Stimulated activated CD4-positive, alpha-beta T cell treated with anti-CD3 and anti-CD28 coated beads, TNF-alpha, amount 100 ng/mL, for 4 hours (primary cell): ENCODE measurements at places on chromosomes 1 and 21.

DNA sequence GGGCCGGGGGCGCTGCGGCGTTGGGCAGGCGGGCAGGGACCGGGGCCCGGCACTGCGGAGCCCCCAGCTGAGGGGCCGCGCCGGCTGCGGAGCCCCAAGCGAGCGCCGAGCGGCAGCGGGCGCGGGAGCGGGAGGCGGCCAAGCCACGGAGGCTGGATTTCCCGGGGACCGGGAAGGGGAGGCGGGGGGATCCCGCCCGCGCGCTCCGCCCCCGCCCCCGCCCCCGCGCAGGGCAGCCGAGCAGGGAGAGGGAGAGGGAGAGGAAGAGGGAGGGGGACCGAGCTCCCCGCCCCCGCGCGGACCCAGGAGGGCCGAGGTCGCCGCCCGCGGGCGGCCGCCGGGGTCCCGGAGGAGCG is at the start of gene DLGAP3:
Gene DLGAP3, minus strand, starts transcription at position 154 of the 356 bp plus-strand sequence. CDS start 24,267 bp downstream, outside the sequence.
- DNase-seq, result no peak

DNA sequence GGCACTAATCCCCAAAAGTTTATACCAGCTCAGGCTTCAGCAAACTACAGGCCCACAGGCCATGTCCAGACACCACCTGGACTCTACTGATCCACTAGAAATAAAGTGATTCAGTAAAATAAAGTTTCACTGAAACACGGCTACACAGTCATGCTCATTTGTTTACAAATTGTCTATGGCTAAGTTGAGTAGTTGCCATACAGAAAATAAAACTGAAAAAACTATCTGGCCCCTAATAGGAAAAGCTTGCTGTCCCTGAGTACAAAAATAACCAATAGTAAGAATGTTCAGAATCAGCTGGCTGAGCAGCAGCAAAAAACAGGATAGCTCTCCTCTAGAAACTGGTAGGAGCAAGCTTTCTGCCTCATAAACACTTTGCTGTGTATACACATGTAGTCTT is 221.5 kb downstream of the RERE start:
- DNase-seq, result no peak

DNA sequence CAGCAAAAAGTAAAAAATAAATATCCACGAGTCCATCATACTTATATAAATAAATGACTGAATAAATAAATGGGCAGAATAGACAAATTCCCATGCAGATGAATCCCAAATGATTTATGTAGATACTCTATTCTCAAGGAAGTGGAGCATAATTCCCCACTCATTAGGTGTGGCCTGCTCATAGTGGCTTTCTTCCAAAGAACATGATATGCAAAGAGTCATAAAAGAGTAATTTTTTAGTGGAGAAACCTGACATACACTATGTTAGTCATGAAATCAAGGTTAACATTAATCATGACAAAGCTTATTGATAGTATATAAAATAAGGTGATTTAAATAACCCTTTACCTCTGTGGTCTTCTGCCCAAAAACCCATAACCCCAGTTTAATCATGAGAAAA is 298.9 kb downstream of the DPYD start:
- no peak for DNase-seq

DNA sequence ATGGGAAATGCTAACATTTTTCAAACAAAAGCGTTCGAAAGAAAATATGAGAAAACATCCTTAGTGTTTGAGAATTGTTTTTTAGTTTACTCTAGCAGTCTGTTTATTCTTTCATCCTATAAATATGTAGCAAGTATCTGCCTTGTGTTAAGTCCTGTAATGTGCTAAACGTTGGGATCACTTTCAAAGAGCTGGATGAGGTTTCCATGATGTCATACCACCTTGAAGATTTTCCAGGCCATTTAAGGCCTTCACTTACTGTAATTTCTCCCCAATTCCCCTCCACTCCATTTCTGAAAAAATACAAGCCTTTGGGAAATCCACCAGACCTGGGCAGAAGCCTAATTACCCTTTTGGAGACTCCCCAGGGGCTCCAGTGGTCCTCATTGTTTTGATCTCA is 24.2 kb upstream of the CTBS start:
- DNase-seq, result no peak

DNA sequence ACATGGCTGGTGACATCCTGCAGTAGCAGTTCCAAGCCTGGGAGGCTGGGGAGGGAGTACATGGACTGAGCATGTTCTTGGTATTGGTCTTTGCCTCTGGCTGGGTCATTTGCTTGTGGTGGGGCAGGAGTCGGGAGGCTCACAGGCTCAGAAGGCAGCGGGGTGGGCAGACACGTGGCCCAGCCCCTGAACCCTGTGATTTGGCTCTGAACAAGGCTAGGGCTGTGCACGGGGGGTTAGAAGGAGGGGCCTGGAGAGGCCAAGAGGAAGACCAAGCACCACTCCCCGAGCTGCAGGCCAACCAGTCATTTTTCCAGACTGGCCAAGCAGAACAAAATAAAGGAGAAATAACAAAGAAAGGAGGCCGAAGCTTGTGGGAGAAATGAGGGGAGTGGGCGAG is 9.7 kb upstream of the PRELP start:
- no peak for DNase-seq

DNA sequence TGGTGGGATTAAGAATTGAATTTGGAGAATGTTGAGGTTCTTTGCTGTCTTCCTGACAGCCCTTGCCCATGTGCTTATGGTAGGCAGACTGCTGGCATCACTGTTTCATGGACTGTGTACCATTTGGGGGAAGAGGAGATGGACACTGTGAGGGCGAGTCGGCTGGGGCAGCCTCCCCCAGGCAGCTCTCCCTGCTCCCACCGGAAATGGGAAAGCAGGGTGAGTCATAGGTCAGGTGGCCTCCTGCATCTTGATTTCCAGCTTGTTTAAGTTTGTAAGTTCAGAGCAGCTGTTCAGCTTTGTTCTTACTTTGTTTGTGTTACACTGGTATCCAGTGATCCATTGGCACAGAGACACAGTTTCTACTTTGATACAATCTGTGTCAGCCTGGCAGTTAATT is 87.2 kb upstream of the CNIH3 start:
- DNase-seq, result no peak

DNA sequence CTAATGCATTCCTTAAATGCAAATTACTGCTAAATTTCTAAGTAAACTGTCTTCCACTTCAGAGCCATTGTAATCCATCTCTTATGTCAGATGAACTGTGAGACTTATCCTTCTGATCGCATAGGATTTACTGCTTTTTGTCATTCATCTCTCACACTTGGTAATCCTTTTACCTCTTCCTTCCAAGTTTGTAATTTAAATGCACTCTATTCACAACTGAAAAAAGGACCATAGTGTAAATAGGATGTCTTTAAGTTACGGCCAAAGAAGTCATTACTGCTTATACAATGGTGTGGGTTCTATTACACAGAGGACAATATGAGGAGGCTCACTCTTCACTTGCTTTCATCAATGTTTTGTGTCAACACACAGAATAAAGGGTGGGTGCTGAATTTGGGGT is 393.3 kb downstream of the PTBP2 start:
- no peak for DNase-seq

DNA sequence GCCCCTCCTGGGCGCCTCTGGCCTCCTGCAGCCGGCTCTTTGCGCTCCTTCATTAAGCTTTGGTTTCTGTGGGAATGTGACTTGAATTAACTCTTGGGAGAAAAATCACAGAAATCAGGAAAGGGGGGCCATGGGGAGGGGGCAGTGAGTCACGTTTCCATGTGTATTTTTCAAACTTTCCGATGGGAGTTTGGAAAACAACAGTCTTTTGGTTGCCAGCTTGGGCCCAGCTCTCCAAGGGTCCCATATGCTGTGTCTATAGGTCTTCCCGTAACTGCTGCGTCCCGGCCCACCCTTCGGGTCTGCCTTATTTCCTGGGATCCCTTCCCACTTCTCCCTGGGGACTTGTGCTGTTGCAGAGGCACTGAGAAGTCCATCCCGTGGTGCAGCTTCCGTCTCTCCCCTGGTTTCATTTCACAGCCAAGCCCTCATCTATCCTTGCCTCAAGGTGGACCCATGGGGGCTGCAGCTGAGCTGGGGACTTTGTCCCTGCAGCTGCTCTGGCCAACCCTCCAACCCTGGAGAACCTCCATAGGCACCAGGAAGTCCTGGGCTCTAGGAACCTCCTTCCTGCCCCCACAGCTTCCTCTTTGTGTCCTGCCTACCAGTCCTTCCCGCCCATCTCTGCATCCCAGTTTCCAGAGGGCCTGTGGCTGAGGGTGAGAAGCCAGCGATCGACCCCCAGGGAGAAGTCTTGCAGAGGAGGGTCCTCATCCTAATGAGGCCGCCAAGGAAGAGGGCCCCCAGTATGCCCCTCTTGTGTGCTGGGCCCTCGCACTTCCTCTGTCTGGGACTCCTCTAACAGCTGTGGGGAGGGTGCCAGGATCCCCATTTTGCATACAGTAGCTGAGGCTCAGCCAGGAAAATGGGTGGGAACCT is 11.6 kb upstream of the LMNA start:
- DNase-seq, result no peak

- no peak for DNase-seq
Observed at GRCh38 chr1:52633291-52633754, 355 bp downstream of the SHISAL2A start.

DNA sequence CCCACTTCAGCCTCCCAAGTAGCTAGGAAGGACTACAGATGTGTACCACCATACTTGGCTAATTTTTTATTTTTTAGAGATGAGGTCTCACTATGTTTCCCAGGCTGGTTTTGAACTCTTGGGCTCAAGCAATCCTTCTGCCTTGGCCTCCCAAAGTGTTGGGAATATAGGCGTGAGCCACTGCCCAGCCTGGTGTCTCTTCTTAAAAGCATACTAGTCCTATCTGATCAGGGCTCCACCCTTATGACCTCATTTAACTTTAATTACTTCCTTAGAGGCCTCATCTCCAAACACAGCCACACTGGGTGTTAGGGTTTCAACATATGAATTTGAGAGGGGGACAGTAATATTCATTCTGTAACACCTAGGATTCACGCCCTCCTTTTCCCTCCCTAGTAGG is 130.9 kb downstream of the GLIS1 start:
- no peak for DNase-seq

DNA sequence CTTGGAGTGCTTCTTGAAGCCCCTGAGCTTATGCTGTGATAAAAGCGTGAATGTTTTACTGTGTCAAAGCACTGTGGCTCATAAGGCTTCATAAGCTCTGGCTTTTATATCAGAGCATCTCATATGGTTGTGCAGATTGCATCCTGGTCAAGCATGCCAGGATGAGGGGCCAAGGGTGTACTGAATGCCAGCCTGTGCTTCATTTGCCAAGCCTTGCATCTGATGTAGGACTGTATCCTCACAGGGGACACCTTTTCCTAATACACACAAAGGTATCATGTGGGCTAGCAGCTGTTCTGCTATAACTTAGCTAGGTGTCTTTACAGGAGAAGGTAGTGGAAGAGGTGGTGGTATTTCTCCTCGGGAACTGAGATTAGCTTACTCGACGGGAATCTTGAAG is 134.7 kb downstream of the ST6GALNAC3 start:
- no peak for DNase-seq

GRCh38 chr21:45885597-45885929 is 96.0 kb upstream of the COL6A1 start:
- DNase-seq, result no peak

DNA sequence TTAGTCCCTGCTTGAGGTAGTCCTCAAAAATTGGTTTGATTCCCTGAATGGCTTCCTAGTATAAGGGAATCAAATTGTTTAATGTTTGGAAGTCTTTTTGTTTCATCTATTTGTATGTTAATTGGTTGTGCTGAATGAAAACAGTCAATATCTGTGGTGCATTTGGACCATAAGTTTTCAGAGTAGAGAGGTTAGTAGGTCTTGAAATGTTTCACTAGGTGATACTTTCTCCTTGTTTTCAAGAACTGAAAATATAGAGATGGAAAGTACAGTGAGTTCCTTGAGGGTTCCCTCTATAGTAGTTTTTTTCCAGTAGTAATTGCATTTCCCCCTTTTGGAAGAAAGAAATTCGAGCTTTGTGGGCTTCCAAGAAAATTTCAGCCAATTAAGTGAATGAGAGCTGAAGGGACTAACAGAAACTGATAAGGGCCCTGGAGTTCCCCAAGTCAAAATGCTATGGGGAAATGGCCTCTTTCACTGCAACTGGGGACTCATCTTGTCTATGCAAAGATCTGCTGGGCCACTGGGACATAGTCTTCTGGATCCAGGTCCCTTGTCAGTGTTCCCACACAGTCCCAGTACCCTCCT is 18.6 kb upstream of the CEP350 start:
- DNase-seq, result no peak

- DNase-seq, result peak; percentile 77
Observed at GRCh38 chr1:155911156-155912055, at the start of gene RIT1. TSS of gene RIT1 (minus strand) at chr1:155911349. CDS start at chr1:155910761, 588 bp downstream.

DNA sequence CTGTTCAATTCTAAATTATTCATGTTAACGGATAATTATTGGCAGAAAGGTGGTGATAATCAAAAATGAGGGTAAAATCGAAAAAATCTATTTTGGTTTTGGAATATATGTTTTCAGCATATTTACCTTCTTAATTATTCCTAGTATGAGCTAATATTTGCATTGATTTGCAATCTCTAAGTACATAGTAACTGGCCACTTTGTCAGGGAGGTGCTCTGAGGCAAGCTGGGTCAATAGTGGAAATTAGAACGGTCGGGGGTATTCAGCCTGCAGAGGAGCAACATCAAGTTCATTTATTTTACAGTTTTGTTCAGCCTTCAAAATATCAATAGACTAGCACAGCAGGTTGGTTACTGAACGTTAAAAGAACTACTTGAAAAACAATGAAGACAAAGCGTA is 1.8 kb downstream of the OTUD7B start:
- no peak for DNase-seq

GRCh38 chr1:242401937-242402336 is 122.6 kb downstream of the PLD5 start:
- no peak for DNase-seq

- no peak for DNase-seq
Observed at GRCh38 chr1:231990388-231990787, 363.8 kb downstream of the DISC1 start.

- no peak for DNase-seq
Observed at GRCh38 chr1:82059959-82060358, 259.2 kb downstream of the ADGRL2 start.

- no peak for DNase-seq
Observed at GRCh38 chr1:45765999-45766792, 15.7 kb upstream of the IPP start.

GRCh38 chr1:235054466-235054865 is 74.2 kb downstream of the TOMM20 start:
- DNase-seq, result no peak

DNA sequence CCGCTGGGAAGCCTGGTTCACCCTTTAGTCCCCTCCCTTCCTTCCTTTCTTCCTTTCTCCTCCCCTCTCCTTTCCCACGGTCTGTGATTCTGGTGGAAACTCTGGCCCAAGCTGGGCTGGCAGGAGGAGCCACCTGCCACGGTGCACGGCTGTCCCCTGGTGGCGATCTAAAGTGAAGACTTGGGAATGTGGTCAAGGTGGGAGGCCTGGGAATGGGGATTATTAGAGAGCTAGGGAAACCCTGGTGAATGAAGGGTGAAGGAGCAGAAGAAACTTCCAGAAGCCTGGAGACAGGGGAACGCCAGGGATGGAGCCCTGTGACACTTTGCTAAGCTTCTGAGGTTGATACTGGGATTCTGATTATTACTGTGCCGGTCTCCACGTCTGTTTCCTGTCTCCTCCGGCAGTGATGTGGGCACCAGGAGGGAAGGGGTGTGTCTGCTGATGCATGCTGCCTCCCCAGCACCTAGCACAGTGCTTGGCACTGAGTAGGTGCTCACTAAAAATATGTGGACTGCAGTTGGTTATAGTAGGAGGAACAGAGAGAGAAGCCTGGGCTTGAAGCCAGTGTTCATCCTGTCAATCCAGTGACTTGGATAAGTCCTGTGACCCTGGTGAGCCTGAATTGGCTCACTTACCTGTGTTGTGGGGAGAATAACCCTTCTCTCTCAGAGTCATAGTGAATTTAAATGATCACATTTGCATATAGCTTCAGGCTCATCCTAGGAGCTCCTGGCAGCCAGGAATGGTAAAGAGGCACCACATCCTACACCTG is 71.2 kb upstream of the NBPF3 start:
- DNase-seq, result peak; percentile 43
